SK-N-SH (cell line): ENCODE measurements at places on chromosomes 13 and 19.

DNA sequence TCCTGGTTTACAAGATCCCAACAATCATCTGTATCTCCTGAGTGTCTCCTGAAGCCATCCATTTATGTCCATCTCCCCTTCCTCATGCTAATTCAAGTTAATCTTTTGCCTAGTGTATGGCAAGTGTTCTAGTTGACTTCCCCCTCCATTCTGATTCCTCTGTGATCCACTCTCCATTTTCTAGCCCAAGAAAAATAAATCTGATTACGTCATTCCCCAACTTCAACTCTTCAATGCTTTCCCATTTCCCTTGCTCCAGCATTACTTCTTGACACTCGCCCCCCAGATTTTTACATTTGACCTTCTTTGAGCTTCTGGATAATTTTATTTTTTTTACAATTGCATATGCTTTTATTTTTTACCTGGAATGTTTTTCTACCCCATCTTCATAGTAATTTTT, 640.8 kb downstream of the TBC1D4 start:
- DNase-seq = no peak

DNA sequence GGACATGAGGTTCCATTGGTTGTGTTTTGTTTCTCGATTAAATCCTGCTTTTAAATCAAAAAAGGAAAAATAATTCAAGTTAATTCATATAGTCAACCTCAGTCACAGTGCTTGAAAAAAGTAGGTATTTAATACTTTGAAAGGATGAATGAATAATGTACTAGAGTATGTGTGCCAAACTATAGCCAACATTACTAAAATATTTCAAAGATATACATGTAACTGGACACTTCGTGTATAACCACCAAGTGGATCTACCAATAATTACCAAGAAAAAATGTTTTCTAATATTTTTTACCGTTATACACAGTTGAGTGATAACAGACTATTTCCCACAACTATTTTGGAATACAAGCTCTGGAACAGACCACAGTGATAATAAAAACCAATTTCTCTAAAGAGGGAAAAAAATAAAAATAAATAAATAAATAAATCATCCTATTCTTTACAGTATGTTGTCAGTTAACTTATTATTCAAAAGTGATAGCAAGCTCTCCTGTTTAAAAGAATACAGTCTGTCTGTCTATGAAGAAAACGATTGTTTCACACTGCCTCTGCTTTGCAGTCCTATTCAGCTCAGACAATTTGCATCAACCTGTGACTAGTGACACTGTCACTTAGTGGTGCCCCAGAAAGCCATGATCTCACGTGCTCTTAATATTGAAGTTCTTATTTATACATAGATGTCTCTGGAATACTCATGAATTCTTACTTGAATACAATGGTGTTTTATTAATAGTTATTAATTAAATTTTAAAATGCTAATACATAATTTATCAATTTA, 58.2 kb downstream of the UBL3 start:
- no peak for DNase-seq

GRCh38 chr13:59970847-59971246, 192.9 kb downstream of the DIAPH3 start:
- no peak for DNase-seq

DNA sequence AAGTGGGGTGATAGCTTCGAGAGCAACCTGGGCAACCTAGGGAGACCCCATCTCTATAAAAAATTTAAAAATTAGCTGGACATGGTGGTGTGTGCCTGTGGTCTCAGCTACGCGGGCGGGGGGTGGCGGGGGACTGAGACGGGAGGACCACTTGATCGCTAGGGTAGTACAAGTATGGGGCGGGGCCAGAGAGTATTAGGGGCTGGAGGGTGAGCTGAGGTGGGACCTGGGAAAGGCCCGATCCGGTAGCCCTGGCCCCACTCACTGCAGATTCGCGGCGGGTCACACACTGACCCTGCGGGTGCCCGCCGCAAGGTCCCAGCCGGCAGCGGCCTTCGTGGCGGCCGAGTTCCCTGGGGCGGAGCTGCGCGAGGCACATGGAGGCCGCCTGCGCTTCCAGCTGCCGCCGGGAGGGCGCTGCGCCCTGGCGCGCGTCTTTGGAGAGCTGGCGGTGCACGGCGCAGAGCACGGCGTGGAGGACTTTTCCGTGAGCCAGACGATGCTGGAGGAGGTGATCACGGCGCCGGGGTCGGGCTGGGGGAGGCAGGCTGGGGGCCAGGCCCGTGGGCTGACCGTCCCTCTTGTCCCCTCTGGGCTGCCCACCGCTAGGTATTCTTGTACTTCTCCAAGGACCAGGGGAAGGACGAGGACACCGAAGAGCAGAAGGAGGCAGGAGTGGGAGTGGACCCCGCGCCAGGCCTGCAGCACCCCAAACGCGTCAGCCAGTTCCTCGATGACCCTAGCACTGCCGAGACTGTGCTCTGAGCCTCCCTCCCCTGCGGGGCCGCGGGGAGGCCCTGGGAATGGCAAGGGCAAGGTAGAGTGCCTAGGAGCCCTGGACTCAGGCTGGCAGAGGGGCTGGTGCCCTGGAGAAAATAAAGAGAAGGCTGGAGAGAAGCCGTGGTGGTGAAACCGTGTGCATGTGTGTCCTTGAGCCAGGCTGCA, 2.0 kb upstream of the ARHGAP45 start:
- peak; percentile 88 for DNase-seq

- no peak for DNase-seq
Observed at GRCh38 chr19:45878043-45878794, 7.7 kb downstream of the IRF2BP1 start.
